ENCODE measurements at places on chromosomes 2 and 18.
A peak's percentile ranks its signal among the peaks of the same experiment; 100 is the strongest.

GRCh38 chr18:22475426-22476100 is 57.8 kb upstream of the CTAGE1 start:
- no peak for DNase-seq

- DNase-seq: no peak
These were observed 58.7 kb downstream of the PAX3 start for GRCh38 chr2:222239945-222240675.

- DNase-seq: no peak
These were observed 22.2 kb downstream of the SPAG16 start for GRCh38 chr2:213306316-213306942.

DNA sequence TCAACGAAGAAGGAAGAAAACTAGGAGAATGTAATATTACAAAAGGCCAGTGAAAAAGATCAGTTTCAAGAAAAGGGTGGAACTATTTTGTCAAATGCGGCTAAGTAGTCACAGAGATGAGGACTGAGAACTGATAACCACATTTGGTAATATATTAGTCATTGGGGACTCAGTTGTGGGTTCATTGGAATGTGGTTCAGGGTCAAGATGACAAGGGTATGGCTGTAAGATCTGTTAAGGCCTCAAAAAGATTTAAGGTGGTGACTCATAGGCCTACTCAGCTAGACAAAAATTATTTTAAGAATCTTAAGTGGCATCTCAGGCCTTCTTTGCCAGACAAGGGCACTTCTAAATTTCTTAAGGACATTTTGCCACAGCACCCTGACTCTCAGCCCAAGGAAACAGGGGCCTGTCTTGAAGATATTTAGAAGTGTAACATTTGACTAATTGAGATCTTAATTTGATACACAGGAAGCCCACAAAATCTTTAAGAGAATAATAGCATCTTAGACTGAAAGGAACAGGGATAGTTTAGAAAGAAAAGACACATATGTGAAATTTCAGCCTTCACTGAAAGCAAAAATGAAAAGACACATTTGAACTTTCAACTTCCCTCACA is 81.3 kb downstream of the STRADB start:
- DNase-seq: peak; percentile 9

- no peak for DNase-seq
These were observed 27.7 kb downstream of the SMAD7 start for GRCh38 chr18:48922801-48923730.

DNA sequence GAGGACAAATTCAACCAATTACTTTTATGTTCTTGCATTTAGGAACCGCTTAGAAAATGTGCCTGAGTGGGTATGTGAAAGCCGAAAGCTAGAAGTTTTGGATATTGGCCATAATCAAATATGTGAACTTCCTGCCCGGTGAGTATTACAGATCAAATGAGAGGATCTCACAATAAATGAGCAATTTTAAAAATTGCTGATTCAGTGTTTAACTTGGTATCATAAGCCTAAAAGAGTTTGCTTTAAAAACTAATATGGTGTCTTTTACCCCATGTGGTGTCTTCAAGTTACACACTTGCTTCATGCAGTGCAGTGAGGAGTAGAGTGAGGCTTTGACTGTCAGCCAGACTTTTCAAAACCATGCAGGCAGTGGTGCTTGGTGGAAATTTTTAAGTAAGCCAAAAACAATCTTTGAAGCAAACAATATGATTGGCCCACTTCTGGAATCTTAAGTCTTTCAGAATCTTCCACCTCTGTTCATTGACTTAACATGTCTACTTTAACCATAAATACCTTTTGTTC is 199.6 kb downstream of the PHLPP1 start:
- no peak for DNase-seq

- no peak for DNase-seq
These were observed 95.7 kb upstream of the DOCK10 start for GRCh38 chr2:225137971-225138370.

DNA sequence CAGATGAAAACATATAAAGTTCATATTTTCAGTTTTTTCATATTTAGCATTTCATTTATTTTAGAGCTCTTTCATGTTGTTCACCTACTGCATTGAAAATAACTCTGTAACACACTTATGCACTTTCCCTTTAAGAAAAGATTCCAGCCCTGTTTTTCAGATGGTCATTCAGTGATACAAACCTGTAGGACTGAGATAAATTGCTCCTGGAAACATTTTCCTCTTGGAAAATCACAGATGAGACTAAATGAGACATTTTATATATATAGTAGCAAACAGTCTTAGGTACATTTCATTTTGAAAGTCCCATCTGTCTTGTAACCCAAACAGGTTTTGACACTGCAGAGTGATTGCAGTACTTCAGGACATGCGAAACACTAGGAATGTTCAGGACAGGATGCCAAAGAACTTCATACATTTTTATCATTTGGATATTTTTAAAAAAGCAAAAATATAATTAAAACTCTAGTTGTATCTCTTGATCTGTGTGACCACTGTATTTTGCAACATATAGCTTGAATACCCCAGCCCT is 412.4 kb downstream of the MTX2 start:
- DNase-seq: no peak

DNA sequence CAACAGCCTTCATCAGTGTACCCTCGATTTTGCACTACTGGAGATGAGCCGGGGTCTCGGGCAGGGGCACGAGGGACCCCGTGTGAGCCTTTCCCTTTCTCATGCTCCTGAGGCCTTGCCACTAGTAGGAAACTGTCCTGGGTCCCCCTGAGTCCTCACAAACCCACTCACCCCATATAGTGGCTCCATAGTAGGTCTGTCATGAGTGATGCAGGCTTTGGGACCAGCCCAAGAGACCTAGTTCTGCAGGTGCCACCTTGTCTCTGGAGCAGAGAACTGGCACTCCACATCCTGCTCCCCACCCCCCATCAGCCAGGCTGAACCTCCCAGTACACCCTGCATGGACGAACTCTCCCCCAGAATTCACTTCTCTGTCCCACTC is 187.1 kb downstream of the SMAD7 start:
- no peak for DNase-seq

GRCh38 chr18:6885006-6885481 is 155.5 kb downstream of the ARHGAP28 start:
- DNase-seq: no peak

DNA sequence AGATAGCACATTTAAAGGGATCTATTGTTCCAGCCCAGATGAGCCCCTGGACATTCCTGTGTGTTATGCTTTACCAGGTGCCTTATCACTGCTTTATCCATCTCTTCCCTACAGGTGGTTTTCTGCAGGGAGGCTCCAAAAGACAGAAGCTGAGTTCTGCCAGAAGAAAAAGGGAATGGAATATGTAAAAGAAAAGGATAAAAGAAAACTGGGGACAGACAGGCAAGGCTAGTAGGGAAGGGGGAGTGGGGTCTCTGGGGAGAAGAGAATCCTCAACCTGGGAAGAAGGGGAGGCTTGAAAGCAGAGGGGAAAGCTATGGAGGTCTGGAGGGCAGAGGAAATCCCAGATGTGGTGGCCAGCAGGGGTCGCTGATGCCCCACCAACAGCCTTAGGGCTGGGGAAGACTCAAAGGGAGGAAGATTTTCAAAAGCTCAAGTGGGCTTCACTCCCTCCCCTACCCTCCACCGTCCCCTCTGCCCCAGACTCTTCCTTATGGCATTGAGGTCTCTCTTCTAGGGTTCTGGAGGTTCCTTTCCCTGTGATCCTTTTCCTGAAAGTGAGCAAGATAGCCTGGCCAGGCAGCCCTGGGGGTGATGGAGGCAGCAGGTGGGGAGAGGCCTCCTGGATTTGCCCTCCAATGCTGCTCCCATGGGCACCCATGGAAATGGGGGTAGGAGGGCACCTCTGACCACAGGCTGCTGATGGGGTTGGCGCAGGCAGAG is 178.1 kb upstream of the PKDCC start:
- peak; percentile 77 for DNase-seq

DNA sequence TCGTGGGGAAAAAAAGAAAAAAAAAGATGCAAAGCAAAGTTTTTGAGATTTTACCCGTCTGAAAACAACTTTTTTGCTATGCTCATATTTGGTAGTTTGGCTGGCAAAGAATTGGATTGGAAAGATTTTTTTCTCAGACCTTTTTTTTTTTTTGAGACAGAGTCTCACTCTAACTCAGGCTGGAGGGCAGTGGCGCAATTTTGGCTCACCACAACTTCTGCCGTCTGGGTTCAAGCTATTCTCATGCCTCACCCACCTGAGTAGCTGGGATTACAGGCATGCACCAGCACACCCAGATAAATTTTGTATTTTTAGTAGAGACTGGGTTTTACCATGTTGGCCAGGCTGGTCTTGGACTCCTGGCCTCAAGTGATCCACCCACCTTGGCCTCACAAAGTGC is 56.3 kb upstream of the TANC1 start:
- no peak for DNase-seq
